ENCODE measurements at places on chromosomes 2 and 18. TPM values are rescaled to one million over a fixed set of nuclear protein-coding genes. Genes with fewer than 3 reads are reported as not detected.

Gene DQX1
- 0.38 TPM for total RNA-seq

Gene TUBA3D
- total RNA-seq = not detected

GRCh38 chr2:200728630-200729029 is 83.1 kb upstream of the BZW1 start:
- DNase-seq = no peak

GRCh38 chr2:7701791-7702190 is 784.6 kb downstream of the RNF144A start:
- DNase-seq = no peak

Gene MFSD2B
- 10.9 TPM for total RNA-seq

DNA sequence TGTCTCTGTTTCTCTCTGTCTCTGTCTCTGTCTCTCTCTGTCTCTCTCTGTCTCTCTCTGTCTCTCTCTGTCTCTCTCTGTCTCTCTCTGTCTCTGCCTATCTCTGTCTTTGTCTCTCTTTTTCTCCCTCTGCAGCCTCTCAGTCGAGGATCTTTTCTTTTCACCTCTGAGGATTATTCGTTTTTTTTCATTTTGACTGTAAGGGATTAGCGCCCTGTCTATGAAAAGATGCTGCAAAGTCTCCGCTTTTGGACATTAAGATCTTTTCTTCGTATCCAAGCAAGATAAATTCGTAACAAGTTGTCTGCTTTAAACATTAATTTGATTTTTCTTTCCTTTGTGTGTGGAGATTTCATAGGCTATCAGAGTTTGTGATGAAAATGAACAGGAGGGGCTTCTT is 191.2 kb upstream of the TPO start:
- DNase-seq = no peak

GRCh38 chr18:48945953-48946217 is 4.9 kb downstream of the SMAD7 start:
- DNase-seq = no peak

Gene TEX44
- not detected for total RNA-seq

Gene PMS1
- 24.7 TPM for total RNA-seq

Gene TNFRSF11A
- 0.04 TPM for total RNA-seq

DNA sequence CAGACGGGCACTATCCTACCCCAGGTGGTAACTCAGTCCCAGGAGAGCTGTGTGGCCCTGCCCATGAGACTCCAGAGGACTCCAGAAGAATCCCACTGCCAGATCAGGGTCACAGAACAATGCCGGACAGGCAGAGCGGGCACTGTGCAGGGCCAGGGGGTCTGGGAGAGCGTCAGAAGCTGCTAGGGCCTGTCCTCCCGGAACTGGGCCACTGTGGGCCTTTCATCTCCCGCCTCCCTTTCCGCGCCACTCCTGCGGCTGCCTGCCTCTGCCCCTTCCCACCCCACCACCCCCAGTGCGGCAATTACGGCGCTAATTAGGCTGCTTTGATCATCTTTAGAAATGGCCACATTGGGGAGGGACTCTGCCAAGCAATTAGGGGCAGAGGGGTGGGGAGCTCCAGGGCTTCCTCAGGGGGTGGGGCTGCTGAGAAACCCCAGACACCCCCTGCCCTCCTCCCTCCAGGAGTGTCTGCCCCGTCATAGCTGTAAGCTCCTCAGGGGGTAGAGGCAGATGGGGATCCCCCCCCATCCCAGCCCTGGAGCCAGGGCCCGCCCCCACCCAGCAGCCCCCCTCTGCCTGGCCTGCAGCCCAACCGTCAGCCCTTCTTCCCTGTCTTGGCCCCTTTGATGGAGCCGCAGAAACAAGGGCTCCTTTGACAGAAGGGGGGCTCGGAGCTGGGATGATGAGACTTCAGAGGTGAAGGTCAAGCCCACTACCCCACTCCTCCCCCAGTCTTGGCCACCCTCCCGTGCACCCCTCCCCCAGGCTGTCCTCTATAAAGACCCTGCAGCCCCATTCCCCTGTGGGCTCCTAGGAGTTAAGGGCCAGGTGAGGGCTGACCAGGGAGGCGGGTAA is at the start of gene PRSS56:
TSS of gene PRSS56 (plus strand) at position 808 of the 858 bp plus-strand sequence. CDS start 211 bp downstream, outside the sequence.
- no peak for DNase-seq

GRCh38 chr2:78768016-78768415 is 257.5 kb upstream of the REG3G start:
- DNase-seq = no peak

DNA sequence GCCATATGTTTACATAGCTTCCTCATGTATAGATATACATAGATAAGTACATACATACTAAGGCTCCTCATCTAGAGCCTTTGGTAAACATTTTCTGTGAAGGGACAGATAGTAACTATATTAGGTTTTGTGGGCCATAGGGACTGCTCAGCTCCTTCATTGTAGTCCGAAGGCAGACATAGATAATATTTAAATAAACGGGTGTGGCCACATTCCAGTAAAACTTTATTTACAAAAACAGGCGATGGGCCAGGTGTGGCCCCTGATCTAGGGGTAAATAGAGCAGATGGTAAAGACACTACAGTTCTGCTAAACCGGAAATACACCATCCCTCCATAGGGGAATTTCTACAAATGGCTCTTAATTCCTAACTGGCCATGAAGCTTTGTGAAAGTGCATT is 7.3 kb downstream of the COQ10B start:
- no peak for DNase-seq

- DNase-seq = no peak
Observed at GRCh38 chr2:85435220-85435958, 16.9 kb downstream of the SH2D6 start.

Gene TSHZ1
- total RNA-seq = 6.3 TPM

Gene GALNT13
- total RNA-seq = not detected

GRCh38 chr2:134410006-134410405 is 156.1 kb downstream of the MGAT5 start:
- no peak for DNase-seq

DNA sequence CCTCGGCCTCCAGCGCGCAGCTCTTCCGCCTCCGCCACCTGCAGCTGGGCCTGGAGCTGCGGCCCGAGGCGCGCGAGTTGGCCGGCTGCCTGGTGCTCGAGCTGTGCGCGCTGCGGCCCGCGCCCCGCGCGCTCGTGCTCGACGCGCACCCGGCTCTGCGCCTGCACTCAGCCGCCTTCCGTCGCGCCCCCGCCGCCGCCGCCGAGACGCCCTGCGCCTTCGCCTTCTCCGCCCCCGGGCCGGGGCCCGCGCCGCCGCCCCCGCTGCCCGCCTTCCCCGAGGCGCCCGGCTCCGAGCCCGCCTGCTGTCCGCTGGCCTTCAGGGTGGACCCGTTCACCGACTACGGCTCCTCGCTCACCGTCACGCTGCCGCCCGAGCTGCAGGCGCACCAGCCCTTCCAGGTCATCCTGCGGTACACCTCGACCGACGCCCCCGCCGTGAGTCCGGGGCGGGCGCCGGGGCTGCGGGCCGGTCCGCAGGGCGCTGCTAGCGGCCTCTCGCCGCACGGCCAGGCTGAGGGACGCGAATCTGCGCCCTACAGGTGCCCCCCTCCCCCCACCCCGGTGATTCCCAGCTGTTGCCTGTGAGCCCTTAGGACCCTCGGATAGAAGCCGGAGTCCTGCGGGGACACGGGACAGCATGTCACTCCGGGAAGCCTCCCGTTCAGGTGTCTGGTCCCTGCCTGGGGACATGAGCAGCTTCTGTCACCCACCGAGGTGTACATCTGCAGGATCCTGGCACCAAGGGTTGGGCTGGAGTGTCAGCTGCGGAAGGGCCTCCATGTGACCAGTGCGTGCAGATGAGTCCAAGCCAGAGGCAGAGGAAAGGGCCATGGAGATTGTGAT is 616 bp downstream of the RNPEPL1 start:
- peak; percentile 61 for DNase-seq

Gene DUSP2
- 0.18 TPM for total RNA-seq

- no peak for DNase-seq
Observed at GRCh38 chr2:108586631-108587030, 52.4 kb downstream of the LIMS1 start.

Data from K562 (cell line).